ENCODE measurements at places on chromosomes 7 and 10.

DNA sequence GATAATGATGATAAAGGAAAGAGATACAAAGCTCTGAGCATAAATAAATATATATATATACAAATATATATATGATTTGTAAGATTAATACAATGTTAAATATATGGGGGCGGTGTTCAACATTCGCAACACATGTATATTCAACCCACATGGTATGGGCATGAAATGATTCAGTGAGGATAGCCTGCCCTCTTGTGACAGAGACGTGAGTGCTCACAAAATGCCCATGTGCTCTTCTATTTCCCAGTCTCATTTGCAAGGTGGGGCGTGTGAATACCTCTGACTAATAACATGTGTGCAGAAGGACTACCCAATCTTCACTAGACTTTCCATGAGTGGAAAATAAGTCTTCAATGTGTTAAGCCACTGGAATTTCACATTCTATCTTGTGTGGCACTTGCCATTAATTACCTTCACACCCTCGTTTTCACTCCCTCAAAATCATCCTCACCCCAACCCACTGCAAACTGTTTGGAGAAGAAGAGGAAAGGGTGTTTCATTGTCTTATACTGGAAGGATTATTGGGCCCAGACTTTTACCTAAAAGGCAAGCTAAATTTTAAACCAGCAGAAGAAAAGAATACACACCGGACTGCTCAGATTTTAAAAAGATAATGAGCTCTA, 26.9 kb downstream of the ASAH2 start:
- DNase-seq: peak; percentile 23

DNA sequence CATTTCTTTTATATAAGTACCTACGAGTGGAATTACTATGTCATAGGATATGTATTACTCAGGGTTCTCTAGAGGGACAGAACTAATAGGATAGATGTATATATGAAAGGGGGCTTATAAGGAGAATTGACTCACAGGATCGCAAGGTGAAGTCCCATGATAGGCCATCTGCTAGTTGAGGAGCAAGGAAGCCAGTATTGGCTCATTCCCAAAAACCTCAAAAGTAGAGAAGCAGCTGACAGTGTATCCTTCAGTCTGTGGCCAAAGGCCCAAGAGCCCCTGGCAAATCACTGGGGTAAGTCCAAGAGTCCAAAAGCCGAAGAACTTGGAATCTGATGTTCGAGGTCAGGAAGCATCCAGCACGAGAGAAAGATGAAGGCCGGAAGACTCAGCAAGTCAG, 59.8 kb downstream of the GALNT17 start:
- DNase-seq: no peak

DNA sequence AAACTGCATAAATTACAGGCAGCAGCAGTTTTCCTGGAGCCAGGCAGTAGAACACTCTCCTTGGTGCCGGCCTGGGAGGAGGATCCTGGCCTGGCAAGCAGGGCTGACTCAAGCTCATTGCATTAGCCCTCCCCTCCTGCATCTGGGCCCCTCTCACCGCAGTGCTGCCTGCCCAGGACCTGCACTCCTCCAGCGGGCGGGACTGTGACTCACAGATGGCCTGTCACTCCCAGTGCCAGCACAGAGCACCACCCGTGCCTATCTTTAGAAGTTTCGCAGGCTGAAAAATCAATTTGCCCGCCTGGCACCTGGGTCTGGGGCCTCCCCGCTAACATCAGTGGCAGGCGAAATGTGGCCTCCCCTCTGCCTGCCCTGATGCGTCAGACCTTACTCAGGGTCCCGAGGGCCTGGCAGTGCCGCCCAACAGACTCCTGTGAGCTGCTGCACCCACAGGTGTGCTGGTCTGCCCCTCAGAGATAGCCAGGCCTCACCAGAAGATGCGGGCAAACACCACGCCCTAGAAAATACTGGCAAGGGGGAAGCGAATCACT, 123.8 kb downstream of the KCNMA1 start:
- DNase-seq: no peak

DNA sequence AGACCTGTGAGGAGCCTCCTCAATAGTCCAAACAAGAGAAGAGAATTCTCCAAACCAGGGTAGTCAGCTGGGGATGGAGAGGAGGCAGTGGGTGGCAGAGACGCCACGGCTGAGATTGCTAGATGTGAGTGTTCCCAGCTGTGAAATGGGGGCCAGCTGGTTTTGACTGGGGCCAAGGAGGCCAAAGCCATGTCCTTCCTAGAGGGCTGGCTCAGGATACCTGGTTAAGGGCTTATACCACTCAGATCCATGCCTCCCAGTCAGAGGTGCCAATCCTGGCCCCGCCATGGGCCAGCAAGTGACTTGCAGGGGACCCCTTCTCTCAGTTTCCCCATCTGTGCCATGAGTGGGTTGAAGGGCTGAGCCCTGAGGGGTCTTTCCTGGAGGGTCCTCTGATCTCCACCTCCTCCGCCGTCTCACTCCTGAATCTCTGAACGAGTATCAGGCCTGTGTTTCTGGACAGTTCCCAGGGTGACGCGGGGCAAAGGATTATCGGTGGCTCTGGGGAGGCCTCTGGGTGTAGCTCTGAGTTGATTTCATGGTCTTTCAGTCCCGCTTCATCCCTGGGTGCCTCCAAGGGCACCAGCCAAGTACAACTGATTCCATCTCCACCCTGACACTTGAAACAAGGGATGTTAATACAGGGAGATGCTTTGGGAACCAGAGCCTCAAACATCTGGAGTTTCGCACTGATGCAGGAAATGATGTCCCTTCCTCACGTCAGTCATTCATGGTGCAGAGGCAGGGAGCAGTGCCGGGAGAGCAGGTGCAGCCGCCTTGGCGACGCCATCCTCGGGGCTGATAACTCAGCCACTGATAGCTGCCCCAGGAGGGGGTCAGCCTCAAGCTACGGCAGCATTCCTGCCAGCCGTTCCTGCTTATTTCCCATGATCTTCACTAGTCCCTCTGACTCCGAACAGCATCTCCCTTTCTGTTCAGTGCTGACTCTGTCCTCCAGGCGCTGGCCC, 126.7 kb downstream of the RGS10 start:
- no peak for DNase-seq

DNA sequence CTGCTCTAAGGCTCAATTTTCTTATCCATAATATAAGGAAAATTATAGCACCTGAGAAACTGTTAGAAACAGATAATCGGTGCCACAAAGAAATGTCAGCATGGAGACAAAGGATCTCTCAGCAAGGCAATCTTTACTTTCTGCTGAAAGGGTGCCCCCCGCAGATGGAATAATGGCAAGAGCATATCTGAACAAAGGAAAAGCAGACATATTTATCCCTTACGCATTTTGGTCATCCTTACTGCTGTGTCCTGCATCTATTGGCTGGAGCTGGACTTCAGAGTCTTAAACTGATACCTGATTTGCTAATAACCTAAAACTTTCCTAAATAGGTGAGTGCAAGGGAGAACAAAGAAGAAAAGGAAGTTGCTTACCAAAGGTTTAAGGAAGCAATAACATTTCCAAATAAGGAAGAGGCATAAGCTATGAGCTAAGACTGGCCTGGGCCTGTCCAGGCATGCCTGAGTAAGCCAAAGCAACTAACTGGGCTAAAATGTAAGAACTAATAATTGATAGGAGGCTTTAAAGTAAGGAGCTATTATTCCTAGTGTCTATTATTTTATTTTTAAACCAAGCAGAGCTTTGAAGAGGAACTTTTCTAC, 39.6 kb upstream of the ELMO1 start:
- no peak for DNase-seq

DNA sequence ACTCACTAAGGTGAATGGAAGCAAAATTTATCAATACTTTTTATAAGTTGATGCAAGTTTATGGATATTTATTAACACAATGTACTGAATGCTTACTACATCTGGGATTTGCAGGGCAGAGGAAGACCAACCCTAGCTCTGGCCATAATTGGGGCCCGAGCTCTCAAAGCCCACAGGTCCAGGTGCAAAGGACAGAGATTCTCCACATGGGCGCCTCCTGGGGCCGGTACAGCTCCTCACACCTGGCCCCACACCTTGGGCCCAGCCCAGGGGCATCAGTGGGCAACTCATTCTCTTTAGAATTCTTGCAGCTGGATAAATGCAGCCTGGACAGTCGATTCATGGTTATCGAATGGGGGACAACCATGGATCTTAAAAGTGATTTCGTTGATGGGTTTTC, 47.1 kb downstream of the CALML3 start:
- no peak for DNase-seq

DNA sequence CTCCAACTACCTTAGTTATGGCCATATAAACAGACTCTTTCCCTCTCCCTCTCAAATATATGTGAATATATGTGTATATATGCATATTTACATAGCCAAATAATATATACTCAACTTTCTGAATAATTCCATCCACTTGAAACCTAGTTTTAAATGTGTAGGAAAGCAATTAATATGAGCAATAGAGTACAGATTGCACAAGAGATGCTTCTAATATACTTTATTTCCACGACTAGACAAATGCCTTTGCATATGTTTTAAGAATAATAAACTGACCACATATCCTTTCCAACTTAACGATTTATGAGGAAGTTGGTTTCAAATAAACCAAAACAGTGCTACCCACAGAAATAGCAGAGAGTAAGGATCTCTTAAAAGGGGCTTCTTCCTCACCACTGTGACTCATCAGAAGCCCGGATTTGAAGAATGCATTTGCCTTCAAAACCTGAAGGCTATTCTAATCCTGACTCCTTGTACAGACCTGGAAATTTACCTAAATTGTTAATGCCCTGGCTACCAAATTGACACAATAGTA, 266.3 kb downstream of the AHR start:
- DNase-seq: no peak

DNA sequence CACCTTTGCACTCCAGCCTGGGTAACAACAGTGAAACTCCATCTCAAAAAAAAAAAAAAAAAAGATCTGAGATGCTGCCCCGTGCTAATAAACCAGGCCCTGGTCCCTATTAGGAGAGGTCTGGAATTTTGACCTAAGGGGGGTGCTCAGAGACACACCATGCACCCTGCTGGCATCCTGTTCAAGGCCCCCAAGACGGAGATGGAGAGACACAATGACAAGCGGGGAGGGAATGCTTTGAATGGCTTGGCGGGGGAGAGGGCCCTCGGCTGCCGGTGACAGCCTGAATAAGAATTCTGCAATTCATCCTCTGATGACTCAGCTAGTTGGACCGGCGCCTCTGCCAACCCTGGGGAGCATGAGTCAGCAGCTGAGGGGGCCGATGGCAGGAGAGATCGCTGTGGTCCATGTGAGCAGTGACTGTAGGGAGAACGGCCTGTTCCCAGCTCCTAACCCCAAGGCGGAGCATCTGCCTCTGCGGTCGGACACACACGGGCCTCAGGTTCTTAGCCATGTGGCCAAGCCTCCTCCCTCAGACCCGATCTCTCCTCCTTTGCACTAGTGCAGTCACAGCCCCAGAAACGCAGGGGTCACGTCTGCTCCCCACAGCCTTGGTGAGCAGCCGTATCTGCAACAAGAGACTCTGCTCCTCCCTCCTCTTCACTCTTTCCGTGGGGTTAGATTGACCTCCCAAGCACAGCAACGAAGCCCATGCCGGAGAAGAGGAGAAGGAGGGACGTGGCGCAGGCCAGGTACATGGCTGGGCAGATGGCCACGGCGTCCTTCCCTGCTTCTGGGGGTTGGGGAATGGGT, 14.9 kb downstream of the TRIM56 start:
- DNase-seq: peak; percentile 88

GRCh38 chr7:69746383-69746782, 148.1 kb downstream of the AUTS2 start:
- no peak for DNase-seq

- no peak for DNase-seq
Observed at GRCh38 chr10:30476511-30477155, 42.6 kb downstream of the MAP3K8 start.

DNA sequence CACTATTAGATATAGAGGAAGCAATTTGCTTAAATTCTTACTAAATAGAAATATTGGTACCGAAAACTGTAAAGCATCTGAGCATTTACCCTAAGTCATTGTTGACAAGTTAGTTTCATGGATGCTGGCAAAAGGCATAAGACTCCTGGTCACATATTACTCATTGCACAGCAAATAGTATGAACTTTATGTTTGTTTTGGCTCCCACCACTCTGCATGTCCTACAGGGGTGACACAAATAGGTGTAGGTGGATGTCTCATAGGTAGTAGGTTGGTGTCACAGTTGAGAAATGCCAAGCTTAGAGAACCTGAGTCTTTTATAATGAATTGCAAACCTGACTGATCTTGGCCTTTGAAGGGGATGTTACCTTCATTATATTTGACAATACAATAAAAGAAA, 199.6 kb upstream of the SEMA3D start:
- no peak for DNase-seq

GRCh38 chr7:44607141-44608068, 978 bp downstream of the OGDH start:
- DNase-seq: no peak

DNA sequence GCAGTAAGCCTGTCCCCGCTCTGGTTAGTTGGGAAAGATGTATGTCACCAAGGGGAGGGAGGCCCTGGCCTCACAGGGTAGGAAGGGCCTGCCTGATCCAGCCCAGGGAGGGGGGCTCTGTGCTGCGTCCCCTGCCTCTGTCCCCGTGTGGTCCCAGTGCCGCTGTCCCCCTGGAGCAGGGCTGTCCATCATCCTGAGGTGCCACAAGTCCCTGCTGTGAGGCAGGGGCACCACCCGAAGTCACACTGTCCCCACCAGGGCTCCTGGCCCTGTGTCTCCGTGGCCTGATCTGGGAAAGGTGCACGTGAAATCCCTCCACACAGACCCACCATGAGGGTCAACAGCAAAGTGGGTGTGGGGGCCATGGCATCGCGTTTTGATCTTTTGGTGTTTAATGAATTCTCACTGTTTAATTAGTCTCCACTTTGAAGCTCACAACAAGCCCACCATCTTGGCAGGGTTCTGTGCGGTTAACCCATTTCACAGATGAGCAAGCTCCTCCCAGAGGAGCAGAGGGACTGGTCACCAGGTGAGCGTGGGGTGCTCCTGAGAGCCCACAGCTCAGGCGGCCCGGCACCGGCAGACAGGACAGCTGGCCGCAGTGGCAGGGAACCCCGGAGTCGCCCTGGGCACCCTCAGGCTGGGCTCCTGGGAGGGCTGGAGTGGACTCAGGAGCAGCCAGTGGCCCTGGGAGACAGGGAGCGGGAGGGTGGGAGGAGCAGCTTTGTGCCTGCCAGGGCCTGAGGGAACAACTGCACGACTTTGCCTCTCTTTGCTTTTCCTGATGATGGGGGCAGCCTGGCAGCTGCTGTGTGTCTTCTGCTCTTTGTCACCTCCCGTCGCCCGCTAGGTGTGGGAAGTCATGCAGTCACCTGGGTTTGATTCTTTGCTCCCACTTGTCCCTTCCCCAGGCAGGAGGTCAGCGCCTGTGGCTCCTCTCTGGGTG, 12.0 kb upstream of the CRYGN start:
- no peak for DNase-seq

DNA sequence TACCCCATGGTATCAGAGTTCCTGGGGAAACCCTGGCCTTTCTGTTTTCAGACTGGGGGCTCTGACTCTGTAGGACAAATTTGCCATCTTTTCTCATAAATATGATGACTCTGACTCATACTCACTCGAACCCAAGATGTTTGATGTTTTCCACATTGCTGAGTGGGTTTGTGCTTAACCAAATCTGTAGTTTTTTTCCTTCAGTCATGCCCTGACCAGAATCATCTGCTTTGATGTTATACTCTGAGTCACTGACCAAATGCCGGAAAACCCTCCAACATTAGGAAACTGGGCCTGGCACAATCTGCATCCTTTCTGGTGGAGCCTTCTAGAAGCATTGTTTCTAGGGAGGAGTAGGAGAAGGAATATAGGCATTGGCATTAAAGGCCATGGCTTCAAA, 118.7 kb downstream of the C10orf105 start:
- DNase-seq: no peak

All from retinal pigment epithelial cell (primary cell).